ENCODE measurements at places on chromosomes 1 and 21. TPM values are rescaled to one million over a fixed set of nuclear protein-coding genes. Genes with fewer than 3 reads are reported as not detected.

- peak; percentile 65 for DNase-seq
Observed at GRCh38 chr1:42165511-42166210, 1.1 kb upstream of the GUCA2A start.

GRCh38 chr1:219794085-219794743 lies 134.1 kb downstream of the SLC30A10 start:
- no peak for DNase-seq

GRCh38 chr1:31639543-31639942 lies 5.1 kb downstream of the PEF1 start:
- no peak for DNase-seq

- no peak for DNase-seq
Observed at GRCh38 chr21:15703932-15704331, 25.9 kb upstream of the USP25 start.

DNA sequence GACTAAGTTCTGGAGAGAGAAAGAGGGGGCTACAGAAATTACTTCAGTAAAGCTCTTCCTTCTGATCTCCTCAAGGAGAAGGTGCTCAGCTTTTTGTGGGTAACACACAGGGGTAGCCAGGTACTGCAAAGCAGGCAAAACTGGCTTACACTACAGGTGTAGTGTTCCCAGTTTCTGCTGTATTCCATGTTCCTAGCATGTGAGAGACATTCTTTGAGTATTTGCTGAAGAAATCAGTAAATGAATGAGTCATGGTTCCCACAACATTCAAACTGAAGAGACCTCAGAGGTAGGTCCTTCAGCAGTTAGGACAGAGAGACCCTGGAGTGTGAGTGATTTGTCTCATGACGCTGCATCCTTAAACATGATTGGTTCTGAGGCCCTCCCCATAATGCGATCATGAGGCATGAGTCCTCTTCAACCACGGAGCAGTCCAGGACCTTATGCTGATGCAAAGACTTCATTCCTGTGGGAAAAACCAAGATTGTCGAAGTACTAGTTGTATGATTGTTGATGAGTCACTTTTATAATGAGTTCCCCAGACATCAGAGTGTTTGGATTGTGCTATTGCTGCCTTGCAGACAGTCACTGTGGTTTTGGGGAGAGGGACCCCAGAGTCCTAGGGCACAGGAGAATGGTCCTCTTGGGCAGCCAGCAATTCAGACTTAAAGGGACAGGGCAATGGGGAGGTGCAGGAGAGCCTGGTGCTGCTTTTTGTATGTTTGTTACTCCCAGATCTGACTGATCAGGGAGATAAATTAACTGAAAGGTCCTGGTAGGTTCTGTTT lies 2.7 kb upstream of the OR10J4 start:
- no peak for DNase-seq

- DNase-seq = no peak
Observed at GRCh38 chr1:221994274-221994698, 252.4 kb upstream of the DUSP10 start.

DNA sequence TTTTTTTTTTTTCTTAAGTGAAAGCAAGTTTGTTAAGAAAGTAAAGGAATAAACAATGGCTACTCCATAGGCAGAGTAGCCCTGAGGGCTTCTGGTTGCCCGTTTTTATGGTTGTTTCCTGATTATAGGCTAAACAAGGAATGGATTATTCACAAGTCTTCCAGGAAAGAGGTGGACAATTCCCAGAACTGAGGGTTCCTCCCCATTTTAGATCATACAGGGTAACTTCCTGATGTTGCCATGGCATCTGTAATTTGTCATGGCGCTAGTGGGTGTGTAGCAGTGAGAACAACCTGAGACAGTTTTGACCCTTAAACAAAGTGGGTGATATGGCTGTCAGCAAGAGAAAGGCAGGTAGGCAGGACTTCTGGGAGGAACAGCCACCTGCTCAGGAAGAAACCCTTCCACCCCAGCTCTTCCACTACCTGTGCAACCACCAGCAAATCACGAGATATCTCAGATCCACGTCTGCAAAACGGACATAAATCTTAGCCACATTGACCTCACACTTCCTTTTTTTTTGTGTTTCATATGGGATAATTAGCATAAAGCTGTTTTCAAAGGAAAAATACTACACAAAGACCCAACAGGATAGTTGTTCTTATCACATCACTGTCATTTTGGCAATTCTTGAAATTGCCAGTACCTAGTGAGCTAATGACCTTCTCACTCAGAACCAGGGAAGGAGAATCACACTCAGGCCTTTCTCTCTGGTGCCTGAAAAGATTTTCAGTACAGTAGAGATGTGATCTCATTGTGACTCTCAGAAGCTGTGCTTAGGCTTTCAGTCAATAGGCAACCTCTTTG lies 34.8 kb upstream of the DUSP10 start:
- DNase-seq = no peak

GRCh38 chr1:1162597-1163537 lies 10.8 kb upstream of the TTLL10 start:
- no peak for DNase-seq

- DNase-seq = no peak
Observed at GRCh38 chr1:184650177-184650866, 104.3 kb downstream of the EDEM3 start.

- no peak for DNase-seq
Observed at GRCh38 chr21:32207406-32207716, 71.5 kb downstream of the MIS18A start.

DNA sequence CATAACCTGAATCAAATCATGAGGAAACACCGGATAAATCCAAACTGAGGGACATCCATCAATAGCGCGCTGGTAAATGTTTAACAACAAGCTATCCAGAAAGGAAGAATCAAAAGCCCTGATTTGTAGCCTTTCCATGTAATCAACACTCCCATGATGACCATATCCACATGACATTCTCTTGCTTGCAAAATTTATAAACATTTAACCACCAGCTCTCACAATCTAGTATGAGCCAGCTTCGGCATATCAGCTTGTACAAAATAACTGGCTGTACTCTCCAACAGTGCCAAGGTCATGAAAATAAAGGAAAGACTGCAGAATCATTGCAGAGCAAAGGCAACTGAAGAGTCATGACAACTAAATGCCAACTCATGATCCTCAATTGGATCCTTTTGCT lies 15.7 kb downstream of the HSD11B1 start:
- DNase-seq = no peak

- no peak for DNase-seq
Observed at GRCh38 chr1:81237473-81238089, 563.2 kb upstream of the ADGRL2 start.

DNA sequence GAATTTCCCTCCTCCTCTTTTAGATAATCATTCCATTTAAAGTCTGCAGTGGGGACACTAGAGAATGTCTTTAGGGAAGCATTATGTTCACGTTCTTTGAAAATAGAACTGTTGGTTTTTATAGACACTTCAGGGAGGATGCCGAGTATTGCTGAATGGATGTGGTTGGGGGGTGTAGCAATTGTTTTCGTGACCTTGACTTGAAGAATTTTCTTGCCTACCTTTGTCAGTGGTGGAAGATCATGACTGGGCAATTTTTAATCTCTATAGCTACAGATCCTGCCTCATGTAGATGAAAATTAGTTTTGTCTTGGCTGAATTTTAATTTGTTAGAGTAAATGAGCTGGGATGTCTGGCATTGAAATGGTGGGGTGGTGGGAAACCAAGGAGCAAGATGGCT lies 3.8 kb downstream of the SMG7 start:
- no peak for DNase-seq

DNA sequence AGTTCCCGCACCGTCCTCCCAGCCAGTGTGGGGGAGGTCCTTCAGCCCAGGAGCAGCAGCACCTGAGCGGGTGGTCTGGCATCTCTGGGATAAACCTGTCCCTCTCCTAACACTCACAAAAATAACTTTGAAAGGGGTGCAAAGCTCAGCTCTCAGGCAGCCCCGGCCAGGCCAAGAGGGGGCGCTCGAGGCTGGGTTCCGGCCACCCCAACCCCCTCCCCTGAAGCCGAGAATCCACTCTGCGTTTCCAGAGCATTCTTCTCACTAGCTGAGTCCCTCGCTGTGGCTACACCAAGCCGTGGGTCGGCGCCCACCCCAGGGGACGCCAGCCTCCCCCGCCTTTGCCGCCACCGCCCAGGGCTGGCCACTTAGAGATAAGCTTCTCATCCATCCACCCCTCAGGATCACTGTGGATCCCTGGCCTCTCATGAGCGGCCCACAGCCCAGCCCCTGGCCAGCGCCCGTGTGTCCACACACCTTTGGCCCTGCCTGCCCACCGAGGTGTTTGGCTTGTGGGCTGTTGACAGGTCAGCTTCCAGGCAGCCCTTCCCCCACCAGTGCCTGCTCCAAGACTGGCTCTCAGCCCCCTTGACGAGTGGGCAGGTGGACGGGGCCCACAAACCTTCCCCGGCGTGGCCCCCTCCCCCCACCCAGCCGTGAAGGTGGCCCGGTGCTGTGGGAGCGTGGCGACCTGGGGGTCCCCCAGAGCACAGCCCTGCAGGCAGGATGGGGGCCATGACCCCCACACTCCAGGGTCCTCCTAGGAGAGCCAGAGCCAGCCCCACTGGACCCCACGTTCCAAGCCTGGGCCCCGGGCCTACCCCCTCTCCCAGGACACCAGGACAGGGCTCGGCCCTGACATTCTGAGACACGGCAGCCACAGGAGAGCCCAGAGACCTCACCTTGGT lies 1.9 kb downstream of the FTCD start:
- peak; percentile 91 for DNase-seq

DNA sequence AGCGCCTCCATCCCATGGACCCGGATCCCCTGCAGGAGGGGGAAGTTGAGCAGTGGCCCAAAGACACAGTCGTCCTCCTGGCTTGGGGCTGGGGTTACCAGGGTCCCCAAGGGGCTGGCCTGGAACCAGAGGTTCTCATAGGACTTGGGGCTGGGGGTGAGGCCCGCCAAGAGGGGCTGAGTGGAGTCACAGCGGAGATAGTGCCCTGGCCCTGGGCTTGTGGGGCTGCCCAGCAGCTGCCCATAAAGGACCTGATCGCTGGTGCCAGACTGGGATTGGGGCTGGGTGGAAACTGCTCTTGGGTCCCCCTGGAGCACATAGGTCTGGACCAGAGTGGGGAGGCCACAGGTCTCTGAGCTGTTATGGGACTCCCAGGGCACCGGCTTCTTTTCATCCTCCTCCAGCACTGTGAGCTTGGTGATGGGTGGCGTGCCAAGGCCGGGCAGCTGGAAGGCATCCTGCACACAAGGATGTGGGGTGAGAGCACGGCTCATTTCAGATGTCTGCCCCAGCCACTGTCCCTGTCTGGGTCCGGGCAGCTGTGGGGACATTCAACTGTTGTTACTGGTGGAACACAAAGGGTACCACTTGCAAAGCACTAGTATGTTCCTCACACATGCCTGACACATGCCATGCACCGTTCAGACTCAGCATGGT lies 2.3 kb upstream of the MRPS15 start:
- DNase-seq = no peak

GRCh38 chr1:245853291-245853690 lies 653.8 kb downstream of the SMYD3 start:
- DNase-seq = no peak

- DNase-seq = no peak
Observed at GRCh38 chr1:18360251-18360650, 120.5 kb upstream of the KLHDC7A start.

The PCSK9 gene
- 20.0 TPM for total RNA-seq

The ADORA3 gene
- total RNA-seq = 4.0 TPM

The ALPL gene
- total RNA-seq = 42.0 TPM

The SMIM1 gene
- 3.8 TPM for total RNA-seq

The RNF186 gene
- not detected for total RNA-seq

The ITPKB gene
- 2.1 TPM for total RNA-seq

The CASQ1 gene
- total RNA-seq = not detected

The GABPA gene
- 8.4 TPM for total RNA-seq

The CYYR1 gene
- 1.8 TPM for total RNA-seq

The INTS11 gene
- 45.4 TPM for total RNA-seq
